ENCODE measurements at places on chromosomes 5 and 9. TPM values are rescaled to one million over a fixed set of nuclear protein-coding genes. Genes with fewer than 3 reads are reported as not detected.

- no peak for DNase-seq
These were observed 557.4 kb downstream of the BNC2 start for GRCh38 chr9:16312962-16313546.

Gene EMB
- total RNA-seq = 41.4 TPM

Gene CHD1
- 52.1 TPM for total RNA-seq

- no peak for DNase-seq
These were observed 25.1 kb downstream of the MGAT1 start for GRCh38 chr5:180777475-180777874.

Gene CDH6
- not detected for total RNA-seq

Gene DMGDH
- 0.93 TPM for total RNA-seq

Gene BARX1
- total RNA-seq = 0.17 TPM

- DNase-seq = no peak
These were observed 137.4 kb downstream of the PCSK5 start for GRCh38 chr9:76027861-76028260.

- no peak for DNase-seq
These were observed 41.0 kb downstream of the MVB12B start for GRCh38 chr9:126367616-126368015.

- no peak for DNase-seq
These were observed 73.7 kb downstream of the MPDZ start for GRCh38 chr9:13205824-13206223.

- DNase-seq = no peak
These were observed 293.7 kb downstream of the SPOCK1 start for GRCh38 chr5:137205231-137206027.

- no peak for DNase-seq
These were observed 5.7 kb upstream of the PTGR1 start for GRCh38 chr9:111605041-111605559.

Gene PCDHB2
- total RNA-seq = not detected

GRCh38 chr9:89405826-89406225 lies 87.5 kb downstream of the SECISBP2 start:
- DNase-seq = no peak

Gene AIF1L
- total RNA-seq = 1.4 TPM

DNA sequence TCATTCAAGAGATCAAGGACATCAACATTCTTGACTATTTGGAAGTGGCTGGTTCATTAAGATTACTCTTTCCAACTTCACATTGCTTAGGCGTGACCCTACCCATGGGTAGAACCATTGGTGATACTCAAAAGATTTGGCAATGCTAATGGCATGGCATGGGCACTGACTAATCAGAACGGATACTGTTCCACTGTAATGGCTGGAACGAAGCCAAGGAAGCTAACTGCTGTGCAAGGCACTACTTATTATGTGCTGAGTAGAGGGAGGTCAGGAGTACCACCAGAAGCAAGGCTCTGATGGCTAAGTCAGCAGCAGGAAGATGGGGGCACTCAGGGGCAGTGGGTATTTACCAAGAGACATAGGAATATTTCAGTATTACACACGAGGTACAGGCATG lies 31.9 kb downstream of the GNA14 start:
- DNase-seq = no peak

GRCh38 chr5:172646716-172647285 lies 5.7 kb downstream of the NEURL1B start:
- no peak for DNase-seq

DNA sequence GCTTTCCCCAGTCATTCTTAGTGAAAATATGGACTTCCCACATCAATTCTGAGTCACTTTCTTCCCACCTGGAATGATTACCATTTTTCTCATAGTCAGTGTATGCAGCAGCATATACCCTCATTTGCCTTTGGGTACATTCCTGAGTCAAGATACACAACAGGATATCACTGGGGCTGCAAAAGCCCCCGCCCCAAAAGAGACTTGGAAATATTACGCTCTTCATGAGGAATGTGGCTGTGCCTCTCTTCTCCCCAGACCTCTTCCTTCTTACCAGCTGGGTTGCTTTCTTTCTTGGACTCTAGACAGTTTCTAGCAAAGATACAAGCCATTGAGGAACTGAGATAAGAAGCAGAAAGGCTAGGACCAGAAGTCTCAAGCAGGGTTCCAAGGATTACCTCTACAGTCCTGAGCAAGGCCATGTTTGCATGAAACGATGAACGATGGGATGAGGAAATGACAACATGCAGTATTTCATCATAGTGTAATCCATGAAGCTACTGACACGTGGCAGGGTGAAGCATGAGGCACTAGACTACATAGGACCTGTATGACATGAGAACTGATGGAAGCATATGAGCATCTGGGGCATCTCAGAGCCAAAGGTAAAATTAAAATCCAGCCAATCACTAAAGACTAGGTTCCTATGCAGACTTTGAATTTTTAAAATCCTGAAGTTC lies 218.1 kb downstream of the RAB3C start:
- no peak for DNase-seq

Gene ASS1
- 14.3 TPM for total RNA-seq

GRCh38 chr9:110143485-110143884 lies 64.5 kb downstream of the C9orf152 start:
- DNase-seq = no peak

GRCh38 chr5:147887026-147887627 lies 8.6 kb downstream of the SCGB3A2 start:
- no peak for DNase-seq

DNA sequence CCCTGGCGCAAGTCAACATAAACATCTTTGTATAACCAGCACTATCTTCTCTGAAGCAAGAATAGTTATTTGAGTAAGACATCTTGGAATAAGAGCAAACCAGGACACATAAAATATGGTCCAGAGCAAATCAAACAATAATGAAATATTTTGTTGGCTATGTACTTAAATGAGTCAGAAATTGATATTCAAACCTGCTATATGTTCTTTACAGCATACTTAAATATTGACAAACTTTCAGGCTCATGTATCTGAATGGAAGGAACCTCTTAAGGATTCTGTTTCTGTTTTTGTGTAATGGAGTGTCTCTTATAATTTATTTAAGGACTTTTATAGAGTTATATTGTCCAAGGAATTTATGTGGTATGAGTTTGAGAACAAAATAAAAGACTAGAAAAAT lies 747.3 kb downstream of the EFNA5 start:
- DNase-seq = no peak

GRCh38 chr5:151923866-151924476 lies 680 bp downstream of the GLRA1 start:
- no peak for DNase-seq

- no peak for DNase-seq
These were observed 102.9 kb upstream of the KLF4 start for GRCh38 chr9:107592424-107592823.

DNA sequence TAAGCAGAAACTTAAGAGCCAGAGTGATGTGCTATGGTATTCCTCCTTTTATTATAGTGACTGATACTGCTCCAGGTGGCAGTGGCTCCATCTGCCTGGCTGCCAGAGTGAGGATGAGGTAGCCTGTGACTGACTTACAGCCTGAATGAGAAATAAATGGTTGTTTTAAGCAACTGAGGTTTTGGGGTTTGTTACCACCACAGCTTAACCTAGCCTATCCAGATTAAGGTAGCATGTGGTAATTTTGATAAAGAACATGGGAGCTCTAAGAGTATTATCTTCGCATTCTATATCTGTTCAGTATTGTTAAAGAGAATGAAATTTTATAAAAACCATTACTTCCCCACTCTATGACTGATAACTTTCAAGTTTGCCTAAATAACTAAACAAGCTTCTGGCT lies 39.0 kb downstream of the GOLPH3 start:
- no peak for DNase-seq
